ENCODE measurements at places on chromosomes 3 and 15.

- H3K4me1 ChIP-seq: no peaks in the 10 kb centered on the region
- H3K27me3 ChIP-seq: no peaks in the 10 kb centered on the region
- no peaks in the 10 kb centered on the region for H3K36me3 ChIP-seq
- H3K4me3 ChIP-seq: no peak overlapping the region
- DNase-seq: no peak
- no peak overlapping the region for H3K27ac ChIP-seq
These were observed 77.8 kb upstream of the WDR72 start for GRCh38 chr15:53837263-53837662.

DNA sequence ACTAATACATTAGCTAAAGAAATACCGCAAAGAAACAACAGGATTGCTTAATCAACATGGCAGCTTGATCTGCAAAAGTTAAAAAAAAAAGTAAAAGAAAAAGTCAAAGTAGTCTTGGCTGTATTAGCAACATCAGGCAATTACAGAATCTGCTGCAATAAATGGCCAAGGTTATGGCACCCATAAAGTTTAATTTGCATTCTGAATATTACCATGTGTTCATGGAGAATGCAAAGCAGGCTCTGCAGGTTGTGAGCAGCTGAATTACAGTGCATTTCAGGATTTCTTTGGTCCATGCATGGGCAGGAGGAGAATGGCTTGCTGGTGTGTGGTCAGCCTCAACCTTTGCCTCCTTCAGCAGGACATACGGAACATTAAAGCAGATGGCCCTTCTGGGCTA lies 199.1 kb upstream of the AZI2 start:
- no peak overlapping the region for H3K4me3 ChIP-seq
- H3K27me3 ChIP-seq: no peaks in the 10 kb centered on the region
- no peaks in the 10 kb centered on the region for H3K36me3 ChIP-seq
- DNase-seq: no peak
- H3K27ac ChIP-seq: no peak overlapping the region

- H3K36me3 ChIP-seq: peaks cover 1% of the 10 kb centered on the region
- H3K27me3 ChIP-seq: no peaks in the 10 kb centered on the region
- DNase-seq: no peak
- no peak overlapping the region for H3K27ac ChIP-seq
- H3K4me3 ChIP-seq: no peak overlapping the region
These were observed 23.2 kb upstream of the OCA2 start for GRCh38 chr15:28122038-28122949.

GRCh38 chr3:59876533-59877062 lies 826.8 kb upstream of the CFAP20DC start:
- no peak overlapping the region for H3K27ac ChIP-seq
- peaks cover 2% of the 10 kb centered on the region for H3K27me3 ChIP-seq
- DNase-seq: no peak
- H3K4me1 ChIP-seq: peaks cover 8% of the 10 kb centered on the region
- no peak overlapping the region for H3K4me3 ChIP-seq

- H3K27me3 ChIP-seq: peaks cover 12% of the 10 kb centered on the region
- no peaks in the 10 kb centered on the region for H3K36me3 ChIP-seq
- H3K4me1 ChIP-seq: no peaks in the 10 kb centered on the region
- H3K27ac ChIP-seq: no peak overlapping the region
- H3K4me3 ChIP-seq: no peak overlapping the region
- no peak for DNase-seq
These were observed 493.9 kb upstream of the RASGRP1 start for GRCh38 chr15:39058351-39059131.

DNA sequence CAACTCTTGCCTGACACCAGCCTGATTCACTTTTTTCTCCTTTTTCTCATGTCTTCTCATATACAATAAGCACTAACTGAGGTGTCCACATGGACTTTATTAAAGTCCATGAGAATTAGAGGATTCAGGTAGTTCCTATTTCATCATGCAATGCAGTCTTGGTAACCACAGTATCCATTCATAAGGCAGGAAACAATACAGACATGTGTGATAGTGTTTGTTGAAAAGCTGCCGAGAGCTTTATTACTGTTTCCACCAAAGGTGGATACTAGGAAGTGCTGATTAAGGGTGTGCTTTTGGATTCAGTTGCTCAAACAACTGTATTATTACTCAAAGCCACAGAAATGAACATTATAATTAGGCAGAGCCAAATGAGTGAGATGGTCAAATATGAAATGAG lies 5.3 kb downstream of the CASR start:
- peaks cover 63% of the 10 kb centered on the region for H3K27me3 ChIP-seq
- DNase-seq: no peak
- H3K4me1 ChIP-seq: peaks cover under 1% of the 10 kb centered on the region
- H3K27ac ChIP-seq: no peak overlapping the region
- H3K36me3 ChIP-seq: no peaks in the 10 kb centered on the region

DNA sequence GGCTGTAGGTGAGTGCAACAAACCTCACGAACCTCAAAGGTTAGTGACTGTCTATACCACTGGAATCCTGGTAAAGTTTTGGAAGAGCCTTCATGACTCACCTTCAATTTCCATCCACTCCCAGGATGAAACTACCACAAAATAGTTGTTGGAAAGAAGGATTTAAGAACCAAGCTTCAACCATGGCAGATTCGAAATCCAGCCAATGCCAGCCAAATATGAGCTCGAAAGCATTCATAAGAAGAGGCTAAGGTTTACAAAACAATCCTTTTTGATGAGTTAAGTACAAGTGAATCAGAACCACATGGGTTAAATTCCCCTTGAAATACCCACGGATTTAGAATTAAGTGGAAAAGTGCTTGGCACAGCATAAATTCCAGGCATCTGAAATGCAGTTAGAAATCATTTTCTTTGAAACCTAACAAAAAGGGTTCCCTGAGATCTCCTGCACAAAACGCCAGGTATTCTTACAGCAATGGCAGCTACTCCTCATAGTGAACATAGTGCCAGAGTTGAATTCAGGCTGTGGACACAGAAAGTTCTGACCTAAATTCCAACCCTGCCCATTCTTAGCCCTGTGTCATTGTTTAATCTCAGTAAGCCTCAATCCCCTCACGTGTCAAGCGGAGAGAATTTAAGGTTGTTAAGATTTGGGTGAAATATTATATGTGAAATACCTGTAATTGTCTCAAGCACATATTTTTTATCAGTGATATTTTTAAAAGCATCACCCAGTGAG lies 89.2 kb downstream of the FBN1 start:
- H3K27me3 ChIP-seq: peaks cover 7% of the 10 kb centered on the region
- no peaks in the 10 kb centered on the region for H3K36me3 ChIP-seq
- H3K27ac ChIP-seq: no peak overlapping the region

- peaks cover 26% of the 10 kb centered on the region for H3K36me3 ChIP-seq
- no peak overlapping the region for H3K27ac ChIP-seq
- no peak overlapping the region for H3K4me3 ChIP-seq
- peaks cover 14% of the 10 kb centered on the region for H3K4me1 ChIP-seq
- DNase-seq: no peak
- H3K27me3 ChIP-seq: no peaks in the 10 kb centered on the region
These were observed 57.5 kb downstream of the LPP start for GRCh38 chr3:188211476-188211875.

GRCh38 chr3:25177041-25177440 lies 251.0 kb upstream of the RARB start:
- H3K4me1 ChIP-seq: no peaks in the 10 kb centered on the region
- no peak overlapping the region for H3K4me3 ChIP-seq
- DNase-seq: no peak
- no peaks in the 10 kb centered on the region for H3K36me3 ChIP-seq

DNA sequence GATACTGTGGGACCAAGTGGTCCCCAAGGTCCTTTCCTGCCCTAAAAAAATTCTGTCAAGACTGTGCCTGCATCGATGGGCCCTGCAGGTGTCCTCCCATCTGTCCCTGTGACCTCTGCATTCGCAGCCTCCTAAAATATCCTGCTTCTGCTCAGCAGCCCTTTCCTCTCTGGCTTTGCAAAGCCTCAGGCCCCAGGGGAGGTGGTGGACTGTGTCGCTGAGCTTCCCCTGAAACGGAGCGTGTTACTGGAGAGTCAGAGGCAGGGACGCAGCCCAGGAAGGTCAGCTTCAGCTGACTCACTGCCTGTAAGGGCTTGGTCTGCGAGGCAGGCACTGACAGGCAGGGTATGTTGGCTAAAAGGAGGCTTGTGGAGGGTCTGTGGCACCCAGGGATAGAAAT lies 110.0 kb downstream of the RAB11A start:
- H3K4me3 ChIP-seq: no peak overlapping the region
- no peaks in the 10 kb centered on the region for H3K36me3 ChIP-seq
- DNase-seq: no peak
- peaks cover 7% of the 10 kb centered on the region for H3K4me1 ChIP-seq
- peaks cover 36% of the 10 kb centered on the region for H3K27me3 ChIP-seq
- no peak overlapping the region for H3K27ac ChIP-seq

DNA sequence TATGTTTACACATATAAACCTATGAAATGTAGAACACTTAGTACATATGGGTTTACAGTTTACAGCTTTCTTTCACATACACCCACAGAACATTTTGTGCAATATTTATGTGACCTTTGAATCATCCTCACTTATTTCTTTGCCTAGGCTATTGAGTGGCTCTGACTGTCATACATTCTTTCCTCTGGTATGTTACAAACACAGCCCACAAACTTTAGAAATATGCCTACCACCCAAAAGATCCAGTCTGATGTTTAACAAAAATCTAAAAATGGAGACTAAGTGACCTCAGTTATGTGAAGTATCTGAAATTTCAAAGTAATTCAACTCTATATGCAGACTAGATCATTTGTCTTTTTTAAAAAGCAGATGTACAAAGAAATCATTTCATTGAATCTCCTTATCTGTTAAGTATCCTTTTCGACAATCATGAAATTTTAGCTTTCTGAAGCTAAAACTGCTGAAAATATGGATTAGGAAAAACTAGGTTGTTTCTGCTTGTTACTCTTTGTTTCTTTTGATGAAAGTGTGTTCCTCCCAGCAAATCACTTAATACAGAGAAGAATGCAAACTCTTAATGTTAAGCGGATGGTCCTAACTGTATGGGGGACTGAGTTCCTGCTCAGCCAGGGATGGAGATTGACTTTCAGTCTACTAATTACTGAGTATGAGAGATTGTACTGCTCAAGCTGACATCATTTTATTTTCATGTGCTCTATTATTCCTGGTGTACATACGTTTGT lies 27.7 kb downstream of the CCDC54 start:
- no peaks in the 10 kb centered on the region for H3K27me3 ChIP-seq
- H3K27ac ChIP-seq: no peak overlapping the region
- no peaks in the 10 kb centered on the region for H3K4me1 ChIP-seq
- no peak for DNase-seq

DNA sequence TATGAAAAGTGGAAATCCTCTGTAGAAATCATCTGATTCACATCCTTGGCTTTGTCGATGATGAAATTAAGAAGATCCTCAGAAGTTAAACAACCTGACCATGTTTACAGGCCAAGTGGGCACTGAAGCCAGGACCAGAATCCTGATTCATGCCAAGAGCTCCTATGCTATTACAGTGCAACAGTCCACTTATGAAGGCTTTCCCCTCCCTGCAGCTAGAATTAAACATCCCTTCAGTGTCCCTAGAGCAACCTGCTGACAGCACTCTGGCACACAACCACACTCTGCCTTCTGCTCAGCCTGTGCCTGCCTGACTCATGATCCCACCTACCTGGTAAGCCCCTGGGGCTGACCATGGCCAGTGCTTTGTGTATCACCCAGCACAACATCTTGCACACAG lies 33.8 kb downstream of the TXNRD3 start:
- DNase-seq: no peak
- H3K4me3 ChIP-seq: no peak overlapping the region
- H3K27ac ChIP-seq: no peak overlapping the region
- peaks cover 8% of the 10 kb centered on the region for H3K4me1 ChIP-seq

DNA sequence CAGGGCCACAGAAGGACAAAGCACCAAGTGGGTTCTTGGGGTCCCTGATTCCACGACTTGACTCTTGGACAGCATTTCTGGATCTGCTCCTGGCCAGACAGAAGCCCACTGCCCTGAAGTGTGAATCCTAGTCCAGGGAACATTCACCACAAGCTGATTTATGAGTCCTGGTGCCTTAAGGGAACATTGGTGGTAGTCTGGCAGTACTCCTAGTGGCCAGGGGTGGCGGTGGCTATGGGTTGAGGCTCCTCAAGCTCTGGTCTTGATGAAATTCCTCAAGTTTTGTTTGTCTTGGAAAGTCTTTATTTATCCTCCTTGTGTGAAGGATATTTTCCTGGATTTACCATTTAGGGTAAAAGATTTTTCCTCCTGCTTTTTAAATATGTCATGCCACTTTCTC lies 307.5 kb downstream of the PYDC2 start:
- no peaks in the 10 kb centered on the region for H3K36me3 ChIP-seq
- no peak for DNase-seq
- H3K4me1 ChIP-seq: no peaks in the 10 kb centered on the region
- no peak overlapping the region for H3K4me3 ChIP-seq

- no peak overlapping the region for H3K4me3 ChIP-seq
- no peak for DNase-seq
- no peaks in the 10 kb centered on the region for H3K27me3 ChIP-seq
- no peak overlapping the region for H3K27ac ChIP-seq
- no peaks in the 10 kb centered on the region for H3K4me1 ChIP-seq
These were observed 95.3 kb downstream of the SEC22A start for GRCh38 chr3:123296836-123297626.

- DNase-seq: no peak
- no peak overlapping the region for H3K4me3 ChIP-seq
- H3K4me1 ChIP-seq: peaks cover 12% of the 10 kb centered on the region
- H3K27ac ChIP-seq: no peak overlapping the region
- H3K36me3 ChIP-seq: no peaks in the 10 kb centered on the region
- H3K27me3 ChIP-seq: peaks cover 2% of the 10 kb centered on the region
These were observed 20.5 kb upstream of the AVEN start for GRCh38 chr15:34059476-34059875.

DNA sequence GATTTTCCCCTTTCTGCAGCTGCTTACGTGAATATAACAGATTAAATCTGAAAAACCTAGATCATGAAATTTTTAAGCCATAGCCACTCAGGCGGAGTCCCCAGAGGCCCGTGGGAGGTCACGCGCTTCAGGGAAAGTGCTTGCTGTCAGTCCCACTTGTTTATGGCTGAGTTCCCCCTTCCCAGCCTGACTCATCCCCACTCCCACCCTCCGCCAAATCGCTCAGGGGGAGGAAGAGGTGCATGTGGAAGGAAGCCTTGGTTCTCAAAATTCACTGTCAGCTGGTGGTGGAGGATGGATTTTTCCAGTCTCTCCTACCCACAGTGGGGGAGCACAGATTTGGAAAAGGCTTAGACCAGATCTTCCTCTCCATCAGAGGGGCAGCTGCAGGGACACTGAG lies 67.4 kb downstream of the CORO2B start:
- peak; percentile 2 for DNase-seq
- no peaks in the 10 kb centered on the region for H3K36me3 ChIP-seq
- peaks cover 1% of the 10 kb centered on the region for H3K4me1 ChIP-seq
- no peak overlapping the region for H3K27ac ChIP-seq
- H3K4me3 ChIP-seq: no peak overlapping the region
- peaks cover 2% of the 10 kb centered on the region for H3K27me3 ChIP-seq

GRCh38 chr3:87198774-87199173 lies 28.3 kb upstream of the CHMP2B start:
- no peaks in the 10 kb centered on the region for H3K36me3 ChIP-seq
- DNase-seq: no peak
- no peak overlapping the region for H3K4me3 ChIP-seq
- H3K27me3 ChIP-seq: peaks cover 3% of the 10 kb centered on the region
- H3K27ac ChIP-seq: no peak overlapping the region

- H3K4me1 ChIP-seq: no peaks in the 10 kb centered on the region
- DNase-seq: no peak
- H3K4me3 ChIP-seq: no peak overlapping the region
- no peaks in the 10 kb centered on the region for H3K36me3 ChIP-seq
- no peaks in the 10 kb centered on the region for H3K27me3 ChIP-seq
These were observed 249.1 kb downstream of the ALCAM start for GRCh38 chr3:105615814-105616213.

- H3K27me3 ChIP-seq: no peaks in the 10 kb centered on the region
- H3K4me1 ChIP-seq: peaks cover 22% of the 10 kb centered on the region
- H3K36me3 ChIP-seq: peaks cover 16% of the 10 kb centered on the region
- no peak overlapping the region for H3K4me3 ChIP-seq
These were observed 6.0 kb downstream of the GHRL start for GRCh38 chr3:10286596-10287295.
